ENCODE measurements at places on chromosomes 13 and 19.
A peak's percentile ranks its signal among the peaks of the same experiment; 100 is the strongest.

- DNase-seq, result no peak
Observed at GRCh38 chr13:85445534-85445933, 353.7 kb downstream of the SLITRK6 start.

GRCh38 chr13:49527123-49527522 lies 31.4 kb downstream of the PHF11 start:
- no peak for DNase-seq

DNA sequence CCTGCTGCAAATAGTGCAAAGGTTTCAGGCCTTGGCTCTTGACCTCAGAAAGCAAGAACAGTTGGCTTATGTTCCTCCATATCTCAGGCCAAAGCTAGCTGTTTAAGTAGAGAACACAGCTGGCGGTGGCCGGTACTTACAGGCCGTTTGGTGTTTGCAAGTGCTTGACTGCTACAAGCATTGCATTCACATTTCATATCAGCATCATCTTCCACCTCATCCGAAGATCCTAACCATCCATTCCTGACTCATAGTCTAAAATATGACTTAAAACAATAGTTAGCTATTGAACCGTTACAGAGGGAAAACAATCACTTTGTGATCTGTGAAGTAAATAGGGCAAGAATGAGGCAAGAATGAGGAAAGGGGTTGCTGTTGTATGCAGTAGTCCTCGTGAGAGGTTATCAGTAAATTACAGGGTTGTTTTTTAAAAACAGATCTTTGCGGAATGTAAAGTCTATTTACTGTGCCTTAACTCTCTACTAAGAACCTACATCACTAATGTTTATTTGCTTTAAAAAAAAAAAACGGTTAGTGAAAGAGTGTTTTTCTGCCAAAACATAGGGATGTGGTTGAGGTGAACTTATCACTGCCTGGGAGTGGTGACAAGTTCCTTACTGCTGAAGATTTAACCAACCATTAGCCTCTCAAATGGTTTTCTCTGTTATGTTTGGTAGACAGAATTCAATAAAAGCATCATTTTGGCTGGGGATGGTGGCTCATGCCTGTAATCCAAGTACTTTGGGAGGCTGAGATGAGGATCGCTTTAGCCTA lies 21.6 kb upstream of the WDR88 start:
- no peak for DNase-seq

GRCh38 chr13:27334774-27335435 lies 64.3 kb downstream of the RASL11A start:
- no peak for DNase-seq

DNA sequence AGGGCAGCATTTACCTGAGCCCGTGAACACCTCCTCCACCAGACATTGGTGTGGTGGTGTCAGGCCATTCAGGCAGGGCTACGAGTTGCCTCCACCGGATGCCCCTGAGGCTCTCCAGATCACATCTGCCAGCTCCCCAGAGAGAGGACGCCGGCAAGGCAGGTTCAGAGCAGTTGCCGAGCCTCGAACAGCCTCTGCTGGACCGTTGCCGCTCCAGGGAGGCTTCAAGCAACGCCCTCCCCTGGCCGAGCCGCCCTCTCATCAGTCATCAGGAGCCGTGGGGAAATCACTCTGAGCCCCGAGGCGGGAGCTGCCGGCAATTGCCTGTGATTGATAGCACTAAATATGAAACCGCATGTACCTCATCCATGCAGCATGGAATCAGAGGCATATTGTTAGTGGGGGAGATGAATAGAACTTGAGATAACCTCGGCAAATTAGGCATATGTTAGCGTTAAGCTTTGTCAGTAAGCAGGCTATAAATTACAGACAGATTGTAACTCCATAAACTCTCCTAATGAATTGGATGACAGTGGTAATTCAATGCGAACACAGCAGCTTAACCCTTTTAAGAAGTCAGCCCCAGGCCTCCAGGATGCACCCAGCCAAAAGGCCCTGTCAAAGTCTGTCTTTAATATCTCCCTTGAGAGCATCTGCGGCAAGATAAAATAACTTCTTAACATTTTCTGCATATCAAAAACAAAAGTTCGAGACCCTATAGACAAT lies 29.8 kb upstream of the SPACA7 start:
- no peak for DNase-seq

DNA sequence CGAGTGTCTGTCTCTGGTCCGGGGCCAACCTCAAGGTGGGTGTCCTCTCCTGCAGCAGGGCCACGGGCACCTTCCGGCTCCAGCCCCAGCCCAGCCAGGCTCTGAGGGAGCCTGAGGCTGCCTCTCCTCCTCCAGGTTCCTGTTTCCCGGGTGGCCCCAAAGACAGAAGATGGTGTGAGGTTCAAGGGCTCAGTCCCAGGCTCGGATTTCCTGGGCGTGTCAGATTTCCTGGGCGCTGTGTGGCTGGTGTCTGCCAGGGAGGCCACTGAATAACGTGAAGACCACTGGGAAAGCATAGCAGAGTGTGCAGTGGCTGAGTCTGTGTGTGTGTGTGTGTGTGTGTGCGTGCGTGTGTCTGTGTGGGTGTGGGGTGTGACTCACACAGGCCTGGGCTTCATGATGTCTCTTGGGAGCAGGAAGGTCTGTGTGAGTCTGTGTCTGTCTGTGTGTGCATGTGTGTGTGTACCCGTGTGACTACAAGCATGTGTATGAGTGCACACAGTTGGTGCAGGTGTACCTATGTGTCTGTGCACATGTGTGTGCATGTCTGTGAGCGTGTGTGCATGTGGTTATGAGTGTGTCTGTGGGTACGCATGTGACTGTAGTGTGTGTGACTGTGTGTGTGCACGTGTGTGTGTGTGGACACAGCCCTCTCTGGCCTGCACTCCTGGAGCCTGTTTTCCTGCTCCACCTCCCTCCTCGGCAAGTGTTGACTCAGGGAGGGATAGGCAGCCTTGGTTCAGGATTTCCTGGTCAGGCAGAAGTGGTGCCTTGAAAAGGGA lies 28.3 kb downstream of the CEBPA start:
- peak; percentile 33 for DNase-seq

DNA sequence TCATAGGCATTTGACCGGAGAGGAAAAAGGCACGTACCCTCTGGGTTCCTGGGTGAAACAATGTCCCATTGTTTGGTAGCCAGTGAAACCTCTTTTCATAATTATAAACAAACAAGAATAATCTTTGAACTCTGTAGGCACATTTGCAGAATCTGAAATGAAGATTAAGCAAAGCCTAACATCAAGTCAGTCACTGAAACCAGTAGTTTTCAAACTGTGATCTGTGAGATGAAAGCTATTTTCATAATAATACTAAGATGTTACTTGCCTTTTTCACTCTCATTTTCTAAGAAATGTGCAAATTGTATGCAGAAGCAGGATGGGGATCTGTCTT lies 105.4 kb downstream of the WDFY2 start:
- no peak for DNase-seq

- no peak for DNase-seq
Observed at GRCh38 chr13:102589301-102589822, 7.4 kb upstream of the TPP2 start.

GRCh38 chr13:31011193-31011860 lies 78.9 kb downstream of the TEX26 start:
- DNase-seq, result no peak

GRCh38 chr19:44598880-44599279 lies 14.5 kb upstream of the IGSF23 start:
- DNase-seq, result no peak

GRCh38 chr19:18645035-18645511 lies 8.2 kb downstream of the KLHL26 start:
- no peak for DNase-seq

DNA sequence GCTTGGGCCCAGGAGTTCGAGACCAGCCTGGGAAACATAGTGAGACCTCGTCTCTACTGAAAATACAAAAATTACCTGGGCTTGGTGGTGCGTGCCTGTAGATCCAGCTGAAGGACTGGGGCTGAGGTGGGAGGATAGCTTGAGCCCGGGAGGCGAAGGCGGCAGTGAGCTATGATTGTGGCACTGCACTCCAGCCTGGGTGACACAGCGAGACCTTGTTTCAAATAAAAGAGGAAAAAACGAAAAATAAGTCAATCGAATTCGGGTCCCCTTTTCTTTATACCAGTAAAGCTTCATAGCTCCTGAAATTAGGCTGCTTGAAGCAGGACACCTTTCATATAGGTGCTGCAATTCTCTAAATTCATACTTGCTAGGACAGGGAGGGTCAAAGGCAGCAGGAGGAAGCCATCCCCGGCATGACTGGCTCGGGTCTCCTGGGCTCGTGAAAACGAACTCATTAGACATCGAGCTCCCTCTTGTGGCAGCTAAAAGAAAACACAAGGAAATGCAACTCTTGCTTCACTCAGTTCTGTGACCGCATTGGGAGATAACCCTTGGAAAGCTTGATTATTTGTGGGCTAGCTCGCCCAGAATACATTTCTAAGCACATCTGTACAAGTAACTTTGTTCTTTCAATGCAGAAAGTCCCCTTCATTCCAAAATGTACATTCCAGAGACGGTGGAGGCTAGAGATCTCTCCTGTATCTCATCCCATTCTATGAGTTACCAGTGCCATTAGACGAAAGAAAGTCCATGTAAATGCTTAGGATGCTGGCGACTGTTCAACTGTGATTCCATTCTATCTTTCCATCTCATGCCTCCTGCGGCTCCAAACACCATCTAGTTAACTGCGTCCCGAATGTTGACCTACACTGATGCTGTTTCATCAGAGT lies 16.8 kb downstream of the FPR2 start:
- peak; percentile 24 for DNase-seq

DNA sequence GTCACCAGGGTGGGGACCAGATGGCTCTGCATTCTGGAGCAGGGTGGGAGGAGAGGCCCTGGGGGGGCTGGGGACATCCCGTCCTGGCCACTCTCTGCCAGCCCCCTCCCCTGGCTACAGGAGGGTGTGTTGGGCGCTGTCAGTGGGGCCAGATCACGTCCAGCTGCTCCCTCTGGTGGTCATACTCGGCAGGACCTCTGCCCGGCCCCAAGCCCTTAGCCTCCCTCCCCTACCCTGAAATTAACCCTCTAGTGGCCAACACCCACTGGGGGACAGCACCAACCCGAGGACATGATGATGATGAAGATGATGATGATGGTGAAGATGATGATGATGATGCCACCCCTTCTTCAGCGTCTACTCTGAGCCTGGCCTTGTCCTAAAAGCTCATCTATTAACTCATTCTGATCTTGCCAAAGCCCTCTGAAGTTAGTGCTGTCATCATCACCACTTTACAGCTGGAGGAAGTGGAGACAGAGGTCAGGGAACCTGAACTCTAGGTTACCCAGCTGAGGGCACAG lies 590 bp upstream of the LGI4 start:
- DNase-seq, result peak; percentile 66

- DNase-seq, result no peak
Observed at GRCh38 chr19:15640904-15641597, 354 bp downstream of the CYP4F3 start.

- DNase-seq, result no peak
Observed at GRCh38 chr13:25330541-25330940, 29.1 kb downstream of the NUP58 start.

- no peak for DNase-seq
Observed at GRCh38 chr13:80408270-80408669, 67.3 kb upstream of the SPRY2 start.

- DNase-seq, result no peak
Observed at GRCh38 chr13:29767006-29767405, 83.4 kb downstream of the UBL3 start.

GRCh38 chr19:50449236-50449899 lies 16.7 kb downstream of the MYBPC2 start:
- DNase-seq, result no peak

DNA sequence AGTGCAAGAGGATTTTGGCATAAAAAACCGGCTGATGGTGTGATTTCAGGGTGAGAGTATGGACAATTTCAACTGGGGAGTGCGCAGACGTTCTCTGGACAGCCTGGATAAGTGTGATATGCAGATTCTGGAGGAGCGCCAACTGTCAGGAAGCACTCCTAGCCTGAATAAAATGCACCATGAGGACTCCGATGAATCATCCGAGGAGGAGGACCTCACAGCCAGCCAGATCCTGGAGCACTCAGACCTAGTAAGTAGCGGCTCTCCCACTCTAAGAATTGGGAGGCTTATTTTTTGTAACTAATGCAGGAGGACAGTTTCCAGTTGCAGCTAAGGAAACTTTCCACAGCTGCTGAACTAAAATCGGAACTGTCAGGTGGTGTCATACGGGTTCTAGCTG lies 53.6 kb downstream of the ZAR1L start:
- no peak for DNase-seq

GRCh38 chr19:31706131-31706530 lies 356.9 kb upstream of the TSHZ3 start:
- DNase-seq, result no peak

- DNase-seq, result no peak
Observed at GRCh38 chr19:2627855-2628254, 74.6 kb downstream of the GNG7 start.

DNA sequence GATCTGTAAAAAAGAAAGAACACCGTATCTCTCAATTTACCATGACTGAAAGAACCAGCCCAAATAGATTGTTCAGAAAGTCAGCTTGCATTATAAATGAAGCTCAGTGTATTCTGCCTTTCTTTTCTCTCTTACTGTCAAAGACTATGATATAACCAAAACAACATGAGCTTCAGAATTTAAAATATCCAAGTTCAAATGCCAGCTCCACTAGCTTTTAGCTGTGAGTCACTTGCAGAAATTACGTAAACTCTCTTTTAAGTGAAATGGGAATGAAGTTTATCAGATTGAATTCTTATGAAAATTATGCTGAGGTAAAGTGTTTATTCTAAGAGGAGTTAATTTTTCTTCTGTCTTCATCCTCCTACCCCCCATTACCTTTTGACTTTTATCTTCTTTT lies 20.0 kb upstream of the POSTN start:
- DNase-seq, result no peak

DNA sequence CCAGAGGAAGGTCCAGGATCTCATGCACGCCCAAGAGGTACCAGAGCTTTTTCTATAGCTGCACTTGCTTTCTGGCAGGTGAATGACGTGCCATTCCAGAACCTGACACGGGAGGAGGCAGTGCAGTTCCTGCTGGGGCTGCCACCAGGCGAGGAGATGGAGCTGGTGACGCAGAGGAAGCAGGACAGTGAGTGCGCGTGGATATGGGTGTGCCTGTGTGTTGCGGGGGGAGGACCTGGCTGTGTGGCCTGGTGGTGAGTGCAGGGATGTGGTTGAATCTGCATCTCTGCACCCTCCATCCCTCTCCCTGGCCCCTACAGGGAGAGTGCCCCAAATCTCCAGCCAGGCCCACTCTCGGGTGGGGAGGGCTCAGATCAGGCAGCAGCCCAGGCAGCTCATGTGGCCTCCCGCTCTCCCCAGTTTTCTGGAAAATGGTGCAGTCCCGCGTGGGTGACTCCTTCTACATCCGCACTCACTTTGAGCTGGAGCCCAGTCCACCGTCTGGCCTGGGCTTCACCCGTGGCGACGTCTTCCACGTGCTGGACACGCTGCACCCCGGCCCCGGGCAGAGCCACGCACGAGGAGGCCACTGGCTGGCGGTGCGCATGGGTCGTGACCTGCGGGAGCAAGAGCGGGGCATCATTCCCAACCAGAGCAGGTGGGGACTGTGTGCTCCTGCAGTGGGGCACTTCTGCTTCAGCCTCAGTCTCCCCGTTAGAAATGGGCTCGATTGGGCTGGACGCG lies 22.8 kb downstream of the APBA3 start:
- no peak for DNase-seq
